NCI-H1092 (cell line): ENCODE measurements at places on chromosomes 16 and 17.

DNA sequence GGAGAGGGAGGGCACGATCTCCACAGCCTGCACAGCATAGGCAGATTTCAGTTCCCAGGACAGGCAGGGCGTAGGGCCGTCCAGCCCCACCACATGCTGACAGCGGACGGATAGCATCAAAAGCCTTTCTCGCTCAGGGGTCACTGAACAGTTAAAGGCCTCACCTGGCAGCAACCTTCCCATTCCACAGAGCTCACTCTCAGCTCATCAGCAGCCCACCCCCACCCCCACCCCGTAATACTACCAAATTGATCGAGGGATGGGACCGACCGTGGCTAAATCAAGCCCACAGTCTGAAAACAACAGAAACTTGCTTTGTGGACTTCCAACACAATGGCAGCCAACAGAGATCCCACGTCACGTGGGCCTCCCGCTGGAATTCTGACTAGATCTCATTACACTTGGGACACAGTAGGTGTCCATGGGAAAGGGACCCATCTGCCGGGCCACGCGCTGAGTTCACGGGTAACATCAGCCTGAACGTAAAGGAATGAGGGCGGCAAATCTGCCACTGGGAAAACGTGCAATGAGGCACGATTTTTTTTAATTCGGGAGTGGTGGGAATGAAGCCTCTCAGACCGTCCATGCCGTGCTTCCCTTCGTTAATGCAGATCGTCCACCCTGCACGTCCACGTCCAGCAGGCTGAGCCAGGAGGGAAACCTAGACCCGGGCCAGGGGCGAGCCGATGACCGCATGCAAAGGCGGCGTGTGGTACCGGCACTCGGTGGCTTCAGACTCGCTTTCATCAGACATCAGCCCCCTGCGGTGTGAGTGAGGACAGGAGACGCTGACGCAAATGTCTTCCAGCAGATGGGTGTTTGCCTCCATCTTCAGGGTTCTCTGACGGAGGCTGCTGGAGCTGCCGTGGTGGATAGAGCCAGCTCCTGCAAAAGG is 92.1 kb downstream of the TBC1D16 start:
- no peak for DNase-seq

GRCh38 chr17:82385559-82386254 is 14.1 kb downstream of the UTS2R start:
- DNase-seq: no peak

DNA sequence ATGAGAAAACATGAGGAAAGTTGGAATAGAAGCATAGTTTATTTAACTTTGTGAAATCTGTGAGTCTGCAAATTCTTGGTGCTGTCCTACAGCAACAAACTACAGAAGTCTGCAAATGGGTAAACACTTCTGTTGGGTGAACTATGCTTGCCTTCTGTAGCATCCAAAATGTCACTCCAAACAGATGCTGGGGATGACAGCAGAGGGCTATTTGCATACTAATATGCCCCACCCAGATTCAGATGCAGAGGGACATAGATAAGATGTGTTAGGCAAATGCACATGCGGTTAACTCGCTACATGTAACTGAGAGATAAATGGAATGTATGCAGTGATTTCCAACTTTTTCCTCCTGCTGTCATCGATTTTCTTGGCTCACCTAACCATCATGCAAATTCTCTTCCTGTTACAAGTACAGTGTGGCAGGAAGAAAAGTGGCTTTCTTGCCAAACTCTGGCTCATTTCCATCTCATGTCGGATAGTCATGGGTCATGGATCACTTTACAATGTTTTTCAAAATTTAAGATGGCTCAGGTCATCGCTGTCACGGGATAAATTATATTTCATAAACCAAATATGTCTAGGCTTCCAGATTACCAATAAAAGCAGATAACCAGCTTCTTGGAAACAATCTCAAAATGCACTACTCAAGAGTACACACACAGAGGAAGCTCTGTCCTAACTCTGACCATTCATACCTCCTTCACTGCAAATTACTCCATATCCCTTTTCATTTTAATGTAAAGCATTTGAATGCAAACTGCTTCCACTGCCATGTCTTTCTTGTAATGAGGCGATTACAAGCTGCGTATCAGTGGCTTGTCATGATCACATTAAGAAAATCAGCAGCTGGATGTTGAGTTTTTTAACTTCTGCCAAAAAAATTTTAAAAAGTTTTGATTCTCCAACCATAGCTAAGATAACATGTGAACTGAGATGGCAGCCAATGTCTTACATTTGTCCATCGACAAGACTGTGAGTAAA is 47.7 kb downstream of the ADAMTS18 start:
- no peak for DNase-seq

- no peak for DNase-seq
Measured at GRCh38 chr17:67750067-67750466, 32.3 kb downstream of the NOL11 start.

DNA sequence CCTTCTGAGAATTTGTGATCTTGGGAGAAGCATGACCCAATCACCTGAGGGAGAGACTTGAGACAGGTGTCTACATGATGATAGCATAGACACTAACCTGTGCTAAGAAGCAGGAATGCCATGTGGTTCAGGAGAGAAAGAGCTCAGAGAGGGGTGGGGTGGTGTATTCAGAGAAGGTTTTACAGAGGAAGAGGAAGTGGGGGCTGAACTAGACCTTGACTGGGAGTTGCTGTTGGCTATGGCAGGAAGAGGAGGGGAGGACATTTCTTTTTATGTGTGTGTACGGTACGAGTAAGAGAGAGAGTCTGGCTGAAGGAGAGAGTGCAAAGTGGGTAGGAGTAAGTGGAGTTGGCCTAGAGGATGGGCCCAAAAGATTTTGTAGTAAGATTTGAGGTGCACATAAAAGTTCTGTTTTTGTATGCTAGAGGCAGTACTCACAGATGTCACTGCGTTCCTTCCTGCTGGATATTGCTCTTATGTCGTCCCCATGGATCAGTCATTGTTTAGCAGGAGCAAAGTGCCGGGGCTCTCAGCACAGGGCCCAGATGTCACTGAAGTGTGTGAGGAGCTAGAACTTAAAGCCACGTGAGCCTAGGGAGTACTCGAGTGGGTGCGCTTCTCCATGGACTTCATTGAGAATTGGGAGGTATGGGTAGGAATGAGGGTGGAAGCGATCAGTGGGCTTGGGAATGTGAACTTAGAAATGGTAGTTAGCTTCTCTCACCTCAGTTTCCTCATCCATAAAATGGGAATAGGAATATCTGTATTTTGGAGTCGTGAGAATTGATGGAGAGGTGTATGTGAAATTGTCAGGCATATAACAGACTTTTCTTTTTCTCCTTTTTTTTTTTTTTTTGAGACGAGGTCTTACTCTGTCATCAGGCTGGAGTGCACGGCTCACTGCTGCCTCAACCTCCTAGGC is 22.1 kb downstream of the SLC7A6 start:
- DNase-seq: no peak
